ENCODE measurements at places on chromosomes 1 and 21. TPM values are rescaled to one million over a fixed set of nuclear protein-coding genes. Genes with fewer than 3 reads are reported as not detected.

PPP1R8 gene
- 31.3 TPM for total RNA-seq

VAV3 gene
- 11.3 TPM for total RNA-seq

- no peak for DNase-seq
These were observed 3.3 kb upstream of the KIF21B start for GRCh38 chr1:201026836-201027235.

DNA sequence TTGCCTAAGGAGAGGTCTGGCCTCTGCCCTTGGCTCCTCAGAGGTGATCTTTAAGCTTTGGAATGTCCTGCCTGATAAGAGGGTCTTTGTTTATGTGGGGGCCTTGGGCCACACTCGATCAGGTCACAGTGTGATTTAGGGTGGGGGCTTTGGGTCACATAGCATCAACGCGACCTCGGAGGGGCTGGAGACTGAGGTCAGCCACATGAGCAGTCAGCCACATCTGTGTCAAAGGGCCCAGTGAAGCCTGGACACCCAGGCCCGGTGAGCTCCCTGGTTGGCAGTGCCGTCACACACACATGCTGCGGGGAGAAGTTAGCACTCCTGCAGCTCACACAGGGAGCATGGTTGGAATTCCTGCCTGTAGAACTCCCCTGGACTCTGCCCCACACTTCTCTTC lies 345.0 kb downstream of the NPHP4 start:
- DNase-seq = no peak

DNA sequence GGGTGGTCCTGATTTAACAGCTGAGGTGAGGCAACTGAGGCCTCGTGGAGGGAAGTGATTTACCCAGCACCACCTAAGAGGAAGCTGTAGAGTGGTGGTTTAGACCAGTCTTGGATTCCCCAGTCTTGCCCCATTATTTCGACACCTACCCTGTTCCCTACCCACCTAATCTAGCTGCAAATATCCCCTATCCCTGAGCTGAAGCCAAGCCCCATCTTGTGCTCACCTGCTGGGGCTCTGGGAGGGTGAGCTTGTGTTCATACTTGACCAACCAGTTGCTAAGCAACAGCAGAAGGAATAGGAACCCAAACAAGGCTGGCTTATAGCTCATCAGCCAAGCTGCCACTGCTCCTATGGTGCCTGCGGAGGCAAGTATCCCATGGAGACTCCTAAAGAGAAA lies 2.0 kb downstream of the TEX46 start:
- DNase-seq = no peak

Measured in lower lobe of right lung (tissue), 2 donors.